ENCODE measurements at places on chromosomes 5 and 9.

GRCh38 chr5:159269723-159270122 is 6.6 kb downstream of the UBLCP1 start:
- no peak for DNase-seq

DNA sequence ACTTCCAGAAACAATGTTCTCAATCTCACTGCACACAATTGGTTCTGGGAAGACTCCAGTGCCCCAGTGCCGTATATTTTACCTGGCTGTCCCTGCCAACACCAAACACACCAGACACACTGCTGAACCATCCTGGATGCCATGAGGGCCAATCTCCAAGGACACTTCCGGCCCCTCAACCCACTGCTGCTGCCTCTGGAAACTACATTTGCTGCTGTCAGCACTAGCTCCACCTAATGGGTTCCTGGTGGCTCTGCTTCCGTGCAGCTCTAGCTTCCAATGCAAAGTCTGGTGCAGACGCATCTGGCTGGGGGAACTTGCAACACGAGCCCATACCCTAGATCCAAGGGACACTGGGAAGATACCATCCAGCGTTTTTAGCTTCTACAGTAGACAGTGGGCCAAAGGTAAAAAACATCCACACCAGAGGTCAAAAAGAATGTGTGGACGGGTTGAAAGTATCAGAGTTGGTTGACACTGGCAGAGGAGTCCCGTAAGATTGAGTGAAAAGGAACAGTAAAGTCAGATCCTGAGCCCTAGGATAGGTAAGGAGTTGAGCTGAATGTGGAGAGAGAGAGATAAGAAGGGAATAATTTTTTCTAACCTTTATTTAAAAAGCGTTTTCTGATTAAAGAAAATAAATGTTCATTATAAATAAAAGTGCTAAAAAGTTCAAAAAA is 99.7 kb upstream of the KIF2A start:
- DNase-seq = peak; percentile 54

DNA sequence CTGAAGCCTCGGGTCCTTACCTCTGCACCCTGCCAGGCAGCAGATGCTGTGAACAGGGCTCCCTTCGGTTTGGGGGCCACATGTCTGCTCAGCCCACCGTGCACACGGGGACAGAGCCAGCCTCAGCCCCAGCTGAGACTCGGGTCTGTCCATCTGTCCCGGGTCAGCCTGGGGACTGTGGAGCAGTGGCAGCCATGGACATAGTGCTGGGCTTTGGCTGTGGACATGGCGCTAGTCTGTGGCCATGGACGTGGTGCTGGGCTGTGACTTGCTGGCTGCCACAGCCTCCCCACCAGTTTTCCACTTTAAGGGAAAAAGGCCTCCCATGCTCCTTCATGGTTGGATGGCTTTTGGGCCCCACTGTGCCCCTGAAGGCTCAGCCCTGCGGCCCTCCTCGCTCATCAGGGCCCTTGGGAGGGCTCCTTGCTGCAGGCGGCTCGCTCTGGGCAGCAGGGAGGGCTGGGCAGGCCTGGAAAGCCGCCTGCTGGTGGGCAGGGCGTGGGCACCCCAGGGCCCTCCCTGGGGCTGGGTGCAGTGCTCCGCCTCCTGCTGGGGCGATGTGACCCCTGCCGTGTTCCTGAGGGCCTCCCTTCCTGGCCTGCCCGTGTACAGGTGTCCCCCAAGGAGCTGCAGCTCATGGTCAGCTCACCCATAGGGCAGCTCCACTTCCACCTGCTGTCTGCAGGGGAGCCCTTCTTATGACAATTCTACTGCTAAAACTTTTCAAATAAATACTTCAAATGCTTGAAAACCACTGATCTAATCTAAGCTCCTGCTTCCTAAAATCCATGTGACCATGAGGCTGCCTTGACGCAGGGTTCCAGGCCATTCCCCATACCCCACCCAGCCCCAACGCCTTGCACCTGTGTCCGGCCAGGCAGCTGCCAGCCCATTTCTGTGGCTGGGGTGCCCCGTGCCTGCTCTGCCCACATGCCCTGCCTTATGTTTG is 112.1 kb upstream of the LMX1B start:
- no peak for DNase-seq

DNA sequence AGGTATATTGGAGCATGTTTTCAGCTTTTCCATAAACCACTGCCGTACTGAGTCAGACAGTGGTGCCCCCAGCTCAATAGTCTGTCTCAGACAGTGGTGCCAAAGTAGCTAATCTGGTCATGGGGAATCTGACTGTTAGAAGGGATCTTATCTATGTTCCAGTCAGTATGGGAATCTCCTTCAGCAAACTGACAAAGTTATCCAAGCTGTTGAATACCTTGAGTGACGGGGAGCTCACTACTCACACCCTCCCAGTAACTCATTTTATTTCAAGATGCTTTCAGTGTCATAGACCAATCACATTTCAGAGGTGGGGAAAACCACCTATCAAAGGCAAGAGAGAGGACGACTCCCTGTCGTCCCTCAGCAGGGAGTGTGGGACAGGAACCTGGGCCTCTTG is 18.7 kb downstream of the ANKS6 start:
- DNase-seq = no peak

DNA sequence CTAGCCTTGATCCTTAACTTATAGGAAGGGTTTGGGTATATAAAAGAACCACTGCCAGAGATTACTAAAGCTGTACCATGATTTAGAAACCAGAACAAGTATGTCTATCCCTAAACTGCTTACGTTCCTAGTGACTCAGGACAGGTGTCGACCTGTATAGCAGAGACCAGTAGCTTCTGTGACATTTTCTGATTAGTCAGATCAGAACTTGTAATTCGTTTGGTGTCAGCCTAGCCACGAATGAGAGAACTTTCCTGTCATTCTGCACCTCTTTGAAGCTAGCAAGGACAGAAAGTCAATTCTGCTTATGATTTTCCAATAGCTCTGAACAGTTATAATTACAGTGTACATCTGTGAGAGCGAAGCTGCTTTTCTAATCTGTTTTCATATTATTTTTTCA is 39.5 kb downstream of the PRKACG start:
- no peak for DNase-seq

- DNase-seq = no peak
These were observed 87.0 kb downstream of the IARS1 start for GRCh38 chr9:92206488-92206887.

GRCh38 chr5:124742983-124743601 is 3.3 kb downstream of the ZNF608 start:
- DNase-seq = no peak

DNA sequence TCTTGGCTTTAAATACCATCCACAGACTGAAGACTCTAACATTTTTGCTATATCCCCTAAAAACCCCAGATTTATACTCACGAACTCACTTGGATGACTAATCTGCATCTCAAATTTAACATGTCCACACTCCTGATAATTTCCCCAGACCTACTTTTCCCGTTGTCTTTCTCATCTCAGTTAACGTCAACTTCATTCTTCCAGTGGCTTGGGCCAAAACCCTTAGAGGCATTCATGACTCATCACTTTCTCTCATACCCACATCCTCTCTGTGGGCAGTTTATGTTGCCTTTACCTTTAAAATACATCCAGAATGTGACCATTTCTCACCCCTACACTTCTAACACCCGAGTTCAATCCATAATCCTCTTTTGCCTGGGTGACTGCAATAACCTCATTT is 96.7 kb downstream of the EDIL3 start:
- no peak for DNase-seq

DNA sequence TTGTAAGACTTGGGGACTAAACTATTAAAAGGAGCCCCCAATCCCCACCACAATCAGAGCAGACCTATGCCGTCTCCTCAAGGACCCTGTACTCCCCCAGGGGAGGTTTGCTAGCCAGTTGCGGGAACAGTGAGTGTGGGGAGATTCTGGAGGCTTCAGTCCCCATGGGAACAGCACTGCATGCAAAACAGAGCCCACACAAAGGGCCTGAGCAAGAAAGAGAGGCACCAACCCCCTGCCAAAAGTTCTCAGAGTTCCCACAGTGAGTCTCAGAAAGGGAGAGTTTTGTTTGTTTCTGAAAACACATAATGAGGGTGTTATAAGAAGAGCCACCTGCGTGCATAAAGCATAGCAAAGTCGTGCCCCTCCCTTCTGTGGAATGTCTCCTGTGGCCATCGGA is 56.6 kb downstream of the CFAP90 start:
- no peak for DNase-seq

DNA sequence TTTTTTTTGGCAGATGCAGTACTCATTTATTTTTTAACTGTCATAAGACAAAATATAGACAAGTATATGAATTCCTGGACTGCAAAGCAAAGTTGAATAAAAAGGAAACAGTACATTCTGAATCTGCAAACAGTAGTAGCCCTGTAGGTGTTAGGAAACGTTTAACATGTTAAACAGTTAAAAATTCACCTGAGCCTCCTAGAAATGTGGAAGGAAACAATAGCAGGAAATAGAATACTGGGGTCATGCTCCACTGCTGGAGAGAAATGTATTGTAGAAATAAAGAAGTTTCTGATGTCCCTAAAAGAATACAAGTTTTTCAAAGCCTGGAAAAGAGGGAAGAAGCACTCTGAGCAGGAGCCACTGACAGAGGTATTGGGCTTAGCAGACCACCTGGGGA is 866.0 kb downstream of the PTPRD start:
- no peak for DNase-seq

DNA sequence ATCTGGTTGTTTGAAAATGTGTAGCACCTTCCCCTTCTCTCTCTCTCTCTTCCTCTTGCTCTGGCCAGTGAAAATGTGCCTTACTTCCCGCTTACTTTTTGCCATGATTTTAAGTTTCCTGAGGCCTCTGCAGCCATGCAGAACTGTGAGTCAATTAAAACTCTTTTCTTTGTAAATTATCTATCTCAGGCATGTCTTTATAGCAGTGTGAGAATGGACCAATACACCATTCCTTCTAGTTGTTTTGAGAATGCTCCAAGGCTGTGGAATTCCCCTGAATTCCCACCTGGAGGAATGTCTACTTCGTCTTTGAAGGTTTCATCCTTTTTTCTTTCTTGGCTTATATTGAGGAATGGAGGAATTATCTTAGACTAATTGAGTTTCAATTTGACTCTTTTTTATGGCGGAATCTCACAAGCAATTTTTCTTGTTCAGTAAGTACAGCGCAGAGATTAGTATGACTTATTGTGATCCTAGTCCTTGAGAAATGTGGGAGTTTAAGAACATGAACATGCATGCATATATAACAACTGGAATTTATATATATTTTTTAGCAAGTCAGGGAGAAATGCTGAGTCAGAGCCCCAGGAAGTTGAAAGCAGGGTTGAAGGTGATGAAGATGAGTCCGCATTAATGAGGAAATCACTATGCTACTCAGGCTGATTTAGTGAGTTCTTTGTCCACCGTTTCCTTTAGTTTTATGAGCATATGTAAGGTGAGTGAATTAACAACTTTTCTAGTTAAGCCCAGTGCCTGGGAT is 488.1 kb upstream of the ADAMTS16 start:
- DNase-seq = no peak

DNA sequence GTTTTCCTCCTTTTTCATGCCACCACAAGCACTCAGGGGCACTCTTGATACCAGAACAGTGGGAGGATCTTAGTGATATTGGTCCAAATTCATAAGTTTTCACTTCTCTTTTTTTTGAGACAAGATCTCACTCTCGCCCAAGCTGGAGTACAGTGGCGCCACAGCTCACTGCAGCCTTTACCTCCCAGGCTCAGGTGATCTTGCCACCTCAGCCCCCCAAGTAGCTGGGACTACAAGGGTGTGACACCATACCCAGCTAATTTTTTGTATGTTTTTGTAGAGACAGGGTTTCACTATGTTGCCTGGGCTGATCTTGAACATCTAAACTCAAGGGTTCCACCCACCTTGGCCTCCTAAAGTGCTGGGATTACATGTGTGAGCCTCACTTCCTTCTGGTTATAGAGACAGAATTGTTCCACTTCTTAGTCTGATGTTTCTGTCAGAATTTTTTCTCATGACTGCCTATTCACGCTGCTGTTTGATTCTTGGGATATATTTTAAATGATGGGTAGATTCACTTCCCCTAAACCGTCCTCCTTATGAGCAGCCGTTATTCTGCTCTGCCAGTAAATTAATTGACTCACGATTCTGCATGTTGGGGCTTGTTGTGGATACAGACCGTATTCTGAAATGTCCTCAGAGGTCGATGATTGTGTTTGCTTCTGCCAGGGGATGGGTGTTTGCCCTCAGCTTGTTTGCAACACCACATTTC is 30.8 kb downstream of the MTAP start:
- no peak for DNase-seq

DNA sequence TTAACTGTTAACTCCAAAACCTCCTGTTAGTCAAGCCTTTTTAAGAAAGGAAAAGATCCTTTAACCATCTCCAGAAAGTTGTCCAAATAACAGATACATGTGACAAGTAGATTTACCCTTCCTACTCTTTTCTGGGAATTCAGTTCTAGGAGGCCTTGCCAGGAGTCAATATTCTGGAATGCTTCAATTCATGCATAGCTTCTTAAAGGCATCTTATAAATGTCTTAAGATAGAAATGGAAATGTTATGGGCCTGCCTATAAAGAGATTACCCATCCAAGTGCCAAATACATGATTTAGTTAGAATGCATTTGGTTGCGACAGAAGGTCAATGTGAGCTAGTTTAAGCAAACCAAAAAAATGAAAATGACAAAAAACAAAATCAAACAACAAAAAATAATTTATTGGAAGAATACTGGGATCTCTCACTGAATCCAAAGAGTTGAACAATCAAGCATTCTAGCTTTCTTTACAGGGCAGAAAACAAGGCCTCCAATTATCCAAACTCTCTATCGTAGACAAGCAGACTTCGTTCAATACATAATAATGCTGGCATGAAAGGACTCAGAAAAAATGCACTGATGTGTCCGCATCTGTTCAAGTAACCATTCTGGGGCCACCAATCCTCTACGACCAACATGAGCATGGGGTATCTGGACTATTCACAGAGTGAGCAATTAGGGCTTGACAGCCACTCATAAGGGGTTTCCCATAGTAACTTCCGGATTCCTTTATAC is 188.6 kb downstream of the CTNND2 start:
- no peak for DNase-seq

GRCh38 chr9:94611638-94612068 is 18.0 kb upstream of the FBP2 start:
- DNase-seq = no peak

DNA sequence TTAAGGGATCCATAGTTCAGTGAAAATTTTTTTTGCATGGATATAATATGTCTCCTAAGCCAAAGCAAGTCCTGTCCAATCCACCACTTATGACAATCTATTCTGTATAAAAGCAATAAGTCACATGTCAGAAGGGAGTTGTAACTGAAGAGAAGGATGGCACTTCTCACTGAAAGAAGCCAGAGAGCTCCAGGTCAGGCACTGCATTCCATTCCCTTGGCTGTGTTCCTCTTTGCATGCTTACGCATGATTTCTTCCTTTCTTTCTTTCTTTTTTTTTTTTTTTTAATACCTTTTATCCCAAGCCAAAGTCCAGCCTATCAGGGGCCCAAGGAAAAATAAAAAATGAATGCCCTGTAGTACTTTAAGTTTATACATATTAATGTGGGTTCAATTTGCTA is 39.8 kb downstream of the MAMDC2 start:
- no peak for DNase-seq

GRCh38 chr5:93990504-93991070 is 249.2 kb upstream of the POU5F2 start:
- DNase-seq = peak; percentile 7

- no peak for DNase-seq
These were observed 111.2 kb downstream of the SV2C start for GRCh38 chr5:76194340-76194739.
